Activated T-helper 2 cell treated with anti-CD3 and anti-CD28 coated beads, Interferon-gamma antibody, Interleukin-2, Interleukin-4, amounts not matched to agents 10 μg/mL and 5 μg/mL and 100 μg/mL, durations not matched to agents 14 hours and 24 hours and 36 hours (primary cell): ENCODE measurements at places on chromosomes 4 and X. TPM values are rescaled to one million over a fixed set of nuclear protein-coding genes. Genes with fewer than 3 reads are reported as not detected.

GRCh38 chr4:55765070-55765469 lies 54.5 kb upstream of the EXOC1L start:
- DNase-seq, result no peak

- DNase-seq, result no peak
Measured at GRCh38 chrX:84216881-84217280, 28.9 kb upstream of the RPS6KA6 start.

MBNL3 gene
- total RNA-seq, result 15.7 and 16.2 TPM in 2 replicates

GRCh38 chrX:15679246-15679645 lies 14.6 kb upstream of the CLTRN start:
- DNase-seq, result no peak

- DNase-seq, result no peak
Measured at GRCh38 chr4:23929248-23929647, 39.4 kb upstream of the PPARGC1A start.

DNA sequence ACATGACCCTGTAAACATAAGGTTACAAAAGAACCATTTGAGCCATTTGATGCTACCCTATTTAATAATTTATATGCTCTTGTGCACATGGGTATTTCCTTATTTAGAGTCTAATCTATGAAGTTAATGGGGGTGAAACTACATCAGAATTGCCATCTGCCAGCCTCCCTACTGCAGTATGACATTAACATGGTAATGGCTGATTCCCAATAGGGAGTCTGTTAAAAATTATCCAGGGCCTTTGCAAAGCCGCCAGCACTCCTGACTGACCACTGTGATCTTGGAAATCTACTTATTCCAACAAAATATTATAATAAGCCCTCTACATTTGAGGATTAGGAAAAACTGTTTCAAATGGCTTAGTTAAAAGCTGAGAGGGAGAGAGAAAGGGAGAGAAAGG lies 153.7 kb downstream of the CLCN4 start:
- DNase-seq, result no peak

HSFX3 gene
- total RNA-seq, result 0.27 TPM in 1 of 2 replicates, not detected in the other

GRCh38 chr4:180164799-180165198 lies 2078.4 kb upstream of the TENM3 start:
- no peak for DNase-seq

INTU gene
- total RNA-seq, result not detected in 2 replicates

- DNase-seq, result no peak
Measured at GRCh38 chrX:71996826-71997225, 86.2 kb downstream of the NHSL2 start.

DNA sequence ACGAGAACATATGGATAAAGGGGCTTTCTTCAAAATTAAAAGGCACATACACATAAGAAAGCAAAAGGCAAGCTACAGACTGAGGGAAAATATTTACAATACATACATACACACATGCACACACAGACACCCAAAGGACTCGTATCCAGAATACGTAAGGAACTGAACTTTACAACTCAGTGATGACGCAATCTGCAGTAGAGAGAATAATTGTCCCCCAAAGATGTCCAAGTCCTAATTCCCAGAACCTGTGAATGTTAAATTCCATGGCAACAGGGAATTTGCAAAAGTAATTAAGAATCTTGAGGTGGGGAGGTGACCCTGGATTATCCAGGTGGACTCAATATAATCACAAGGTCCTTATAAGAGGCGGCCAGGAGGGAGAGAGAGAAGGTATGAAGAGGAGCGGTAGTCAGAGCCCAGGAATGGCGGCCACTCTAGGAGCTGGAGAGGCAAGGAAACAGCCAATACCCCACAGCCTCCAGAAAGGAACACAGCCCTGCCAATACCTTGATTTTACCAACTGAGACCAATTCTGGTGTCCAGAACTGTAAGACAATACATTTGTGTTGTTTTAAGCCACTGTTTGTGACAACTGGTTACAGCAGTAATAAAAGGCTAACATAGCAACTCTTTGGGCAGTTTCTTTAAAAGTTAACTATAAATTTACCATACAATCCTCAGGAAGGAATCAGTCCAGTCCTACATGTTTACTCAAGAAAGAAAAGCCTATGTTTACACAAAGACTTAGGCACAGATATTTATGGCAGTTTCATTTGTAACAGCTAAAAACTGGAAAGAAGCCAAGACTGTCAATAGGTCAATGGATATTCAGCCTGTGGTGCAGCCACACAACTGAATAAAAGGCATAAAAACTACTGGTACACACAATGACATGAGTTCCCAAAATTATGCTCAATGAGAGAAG lies 27.3 kb upstream of the STS start:
- DNase-seq, result no peak

TMEM150C gene
- not detected in 2 replicates for total RNA-seq

DNA sequence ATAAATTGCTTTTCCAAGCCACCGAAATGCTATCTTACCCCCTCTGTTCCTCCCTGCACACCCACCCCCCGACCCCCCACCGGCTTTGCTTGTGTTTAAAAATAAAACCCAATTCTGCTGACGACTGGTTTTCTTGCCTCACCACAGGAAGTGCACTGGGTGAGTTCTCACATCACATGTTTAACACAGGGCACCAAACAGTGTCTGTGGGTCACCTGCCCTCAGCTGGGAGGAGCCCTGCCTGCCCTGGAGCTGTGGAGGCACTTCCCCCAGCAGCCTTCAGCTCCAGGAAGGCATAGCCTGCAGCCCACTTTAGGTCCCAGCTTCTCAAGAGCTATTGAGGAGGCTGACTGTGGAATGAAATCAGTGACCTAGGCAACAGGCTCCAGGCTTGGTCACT lies 8.8 kb downstream of the TMEM255A start:
- DNase-seq, result peak; percentile 11

DNA sequence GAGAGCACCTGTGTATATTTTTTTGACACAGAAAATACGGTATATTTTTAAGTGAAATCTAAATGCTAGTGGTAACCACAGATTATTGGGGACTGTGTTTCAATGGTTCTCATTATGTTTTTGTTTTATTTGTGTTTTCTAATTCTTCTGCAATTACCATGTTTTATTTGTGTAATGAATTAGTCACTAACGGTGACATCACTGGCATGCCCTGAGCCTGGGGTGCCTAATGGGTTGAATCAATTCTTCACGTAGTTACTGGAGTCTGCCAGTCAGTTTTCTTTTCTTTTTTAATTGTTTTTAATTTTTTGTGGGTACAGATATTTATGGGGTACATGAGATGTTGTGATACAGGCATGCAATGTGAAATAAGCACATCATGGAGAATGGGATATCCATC lies 168.8 kb downstream of the RELL1 start:
- DNase-seq, result no peak

- DNase-seq, result no peak
Measured at GRCh38 chr4:54213761-54214160, 15.3 kb upstream of the PDGFRA start.

DNA sequence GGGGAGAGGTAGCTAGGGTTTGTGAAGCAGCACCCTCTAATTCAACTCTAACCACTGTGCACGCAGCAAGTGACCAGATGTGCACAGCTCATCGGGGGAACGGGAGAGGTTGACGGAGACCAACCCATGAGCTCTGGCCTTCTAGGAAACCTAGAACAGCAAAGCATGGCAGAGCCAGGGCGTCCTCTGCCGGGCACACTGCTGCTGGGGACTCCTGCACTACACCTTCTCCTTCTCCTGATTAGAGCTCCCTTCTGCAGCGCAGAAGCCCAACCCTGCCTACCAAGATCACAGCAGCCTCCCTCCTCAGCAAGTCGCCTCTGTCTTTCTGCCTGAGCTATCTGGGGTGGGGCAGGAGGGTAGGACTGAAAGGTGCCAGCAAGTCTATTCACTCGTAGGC lies 252.3 kb upstream of the PSAPL1 start:
- no peak for DNase-seq

DNA sequence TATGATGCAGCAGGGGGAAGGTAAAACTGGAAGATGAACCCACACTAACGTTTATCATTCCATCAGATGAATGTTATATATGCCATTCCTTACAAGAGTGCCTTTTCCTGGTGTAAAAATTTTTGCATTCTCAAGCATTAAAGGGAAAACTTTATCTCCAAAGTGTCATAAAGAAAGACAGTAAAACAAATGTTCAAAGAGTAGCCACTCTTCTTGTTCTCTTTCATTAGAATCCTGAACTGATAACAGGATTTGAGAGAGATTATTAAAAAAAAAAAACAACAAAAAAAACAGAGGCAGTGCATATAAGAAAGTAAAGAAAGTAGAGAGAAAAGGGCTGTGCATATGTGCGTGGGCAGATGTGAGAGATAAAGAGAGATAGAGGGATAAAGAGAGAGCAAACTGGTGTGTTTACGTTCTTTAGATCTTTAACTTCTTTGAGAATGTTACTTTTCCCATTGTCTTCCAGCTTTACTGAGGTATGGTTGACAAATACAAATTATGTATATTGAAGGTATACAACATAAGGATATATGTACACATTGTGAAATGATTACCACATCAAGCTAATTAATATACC lies 275.4 kb downstream of the HS3ST1 start:
- DNase-seq, result no peak

IQCM gene
- total RNA-seq, result not detected in 2 replicates

DNA sequence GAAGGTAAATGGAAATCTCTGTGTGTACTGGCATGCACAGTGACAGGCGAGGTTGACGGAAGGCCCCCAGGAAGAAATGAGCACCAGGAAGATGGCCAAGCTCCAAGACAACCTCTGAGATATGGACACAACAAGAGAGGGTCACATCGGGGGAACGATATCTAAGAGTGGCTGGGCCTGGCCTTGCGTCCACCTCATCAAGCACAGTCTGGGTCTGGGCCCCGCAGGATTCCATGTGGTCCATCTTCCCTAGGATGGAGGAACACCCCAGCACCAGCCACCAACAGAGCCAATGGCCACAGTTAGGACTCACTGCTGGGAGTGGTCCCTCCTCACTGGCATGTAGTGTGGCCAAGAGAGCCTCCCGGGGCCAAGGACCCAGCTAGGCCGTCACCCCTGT lies 272.6 kb upstream of the AGTR2 start:
- DNase-seq, result no peak

PCDH10 gene
- total RNA-seq, result 0.09 TPM in 1 of 2 replicates, not detected in the other

DNA sequence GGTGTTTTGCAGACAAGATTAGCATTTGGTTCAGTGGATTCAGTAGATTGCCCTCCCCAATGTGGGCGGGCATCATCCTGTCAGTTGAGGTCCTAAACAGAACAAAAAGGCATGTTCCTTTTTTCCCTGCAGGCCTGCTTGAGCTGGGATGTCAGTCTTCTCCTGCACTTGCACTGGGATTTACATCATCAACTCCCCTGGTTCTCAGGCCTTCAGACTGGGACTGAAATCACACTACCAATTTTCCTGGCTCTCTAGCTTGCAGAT lies 278.9 kb upstream of the FTHL17 start:
- no peak for DNase-seq

GRCh38 chr4:33088713-33089112 lies 2368.5 kb downstream of the PCDH7 start:
- no peak for DNase-seq

- no peak for DNase-seq
Measured at GRCh38 chrX:38654302-38654701, 93.0 kb downstream of the TSPAN7 start.

- DNase-seq, result no peak
Measured at GRCh38 chrX:20499763-20500162, 233.1 kb upstream of the RPS6KA3 start.

DNA sequence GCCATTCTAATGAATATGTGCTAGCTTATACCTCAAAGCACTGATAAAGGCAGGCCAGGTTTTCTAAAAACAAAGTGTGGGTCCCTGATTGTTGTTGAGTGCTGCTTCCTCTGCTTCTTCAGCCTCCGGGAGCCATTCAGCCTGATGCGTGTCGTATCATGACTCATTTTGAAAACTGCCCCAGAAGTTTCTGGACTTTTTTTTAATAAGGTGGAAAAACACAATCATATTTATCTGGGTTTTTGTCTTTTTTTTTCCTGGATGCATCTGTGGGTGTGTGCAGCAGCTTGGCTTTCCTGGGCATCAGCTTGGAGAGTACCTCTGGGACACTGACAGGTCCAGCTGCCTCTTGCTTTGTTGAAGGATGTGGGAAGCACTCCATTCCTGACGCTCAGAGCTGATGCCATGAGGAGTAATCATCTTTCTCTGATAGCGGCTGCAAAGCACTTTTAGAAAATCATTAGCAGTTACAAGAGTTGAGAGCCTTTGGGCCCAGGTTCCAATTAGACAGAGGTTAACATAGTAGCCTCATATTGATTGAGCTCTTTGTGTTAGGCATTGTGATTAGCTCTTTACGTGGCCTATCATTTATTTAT lies 66.9 kb downstream of the PARM1 start:
- DNase-seq, result no peak

DNA sequence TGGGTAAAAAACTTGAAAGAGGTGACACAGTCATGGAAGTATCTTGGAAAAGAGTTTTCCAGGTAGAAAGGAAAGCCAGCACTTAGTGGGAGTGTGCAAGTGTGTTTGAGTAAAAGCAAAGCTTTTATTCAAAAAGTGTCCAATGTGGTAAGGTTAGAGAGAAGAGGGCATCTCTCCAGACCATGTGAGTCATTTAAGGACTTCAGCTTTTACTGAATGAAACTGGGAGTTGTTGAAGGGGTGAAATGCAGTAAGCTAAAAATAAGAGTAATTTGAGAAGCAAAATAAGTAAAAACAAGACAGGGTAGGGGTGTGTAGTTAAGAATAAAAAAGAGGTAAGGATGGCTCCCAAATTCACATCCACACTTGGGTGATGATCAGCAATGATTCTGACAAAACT lies 238.9 kb downstream of the SLC7A11 start:
- DNase-seq, result no peak

GRCh38 chrX:81890521-81890920 lies 688.6 kb downstream of the SH3BGRL start:
- no peak for DNase-seq

OR13H1 gene
- total RNA-seq, result not detected in 2 replicates

DNA sequence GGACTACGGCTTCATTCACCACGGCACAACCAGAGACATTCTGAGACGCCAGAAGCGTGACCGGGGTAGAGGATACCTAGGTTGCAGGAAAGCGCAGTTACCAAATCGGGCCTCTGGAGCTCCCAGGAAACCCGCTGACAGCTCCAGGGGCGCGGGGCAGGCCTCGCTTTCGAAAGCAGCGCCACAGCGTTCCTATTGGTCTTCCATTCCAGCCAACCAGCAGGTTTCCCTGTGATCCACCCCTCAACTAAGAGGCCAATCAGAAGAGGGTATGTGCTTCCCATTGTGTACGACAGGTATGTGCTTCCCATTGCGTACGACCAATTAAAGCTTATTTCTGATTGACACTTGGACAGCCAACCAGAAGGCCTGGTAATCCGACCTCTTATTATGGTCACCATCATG lies 14.9 kb downstream of the SNX12 start:
- peak; percentile 9 for DNase-seq
